Activated CD4-positive, alpha-beta T cell treated with anti-CD3 and anti-CD28 coated beads for 24 hours (primary cell): ENCODE measurements at places on chromosomes 7 and 10.

- no peak for DNase-seq
These were observed 119.0 kb downstream of the CREB5 start for GRCh38 chr7:28531291-28531690.

DNA sequence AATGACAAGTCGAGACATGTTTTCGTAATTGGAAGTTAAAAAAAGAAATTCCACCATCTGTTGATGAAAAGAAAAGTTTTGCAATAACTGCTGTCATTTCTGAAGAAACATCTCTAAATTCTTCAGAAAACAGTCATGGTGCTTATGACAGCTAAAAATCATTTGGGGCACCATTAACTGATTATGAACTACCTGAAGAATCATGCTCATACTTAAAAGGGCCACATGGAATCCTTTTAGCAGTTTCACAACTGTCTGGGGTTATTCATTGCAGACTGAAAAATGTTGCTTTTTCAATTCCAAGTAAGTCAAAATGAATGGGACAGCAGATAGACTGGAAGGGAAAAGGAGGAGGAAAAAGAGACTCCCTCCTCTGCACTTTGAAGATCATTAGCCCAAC lies 134.2 kb downstream of the CHN2 start:
- DNase-seq = no peak

- no peak for DNase-seq
These were observed 184.7 kb downstream of the PLPP4 start for GRCh38 chr10:120641695-120642094.

DNA sequence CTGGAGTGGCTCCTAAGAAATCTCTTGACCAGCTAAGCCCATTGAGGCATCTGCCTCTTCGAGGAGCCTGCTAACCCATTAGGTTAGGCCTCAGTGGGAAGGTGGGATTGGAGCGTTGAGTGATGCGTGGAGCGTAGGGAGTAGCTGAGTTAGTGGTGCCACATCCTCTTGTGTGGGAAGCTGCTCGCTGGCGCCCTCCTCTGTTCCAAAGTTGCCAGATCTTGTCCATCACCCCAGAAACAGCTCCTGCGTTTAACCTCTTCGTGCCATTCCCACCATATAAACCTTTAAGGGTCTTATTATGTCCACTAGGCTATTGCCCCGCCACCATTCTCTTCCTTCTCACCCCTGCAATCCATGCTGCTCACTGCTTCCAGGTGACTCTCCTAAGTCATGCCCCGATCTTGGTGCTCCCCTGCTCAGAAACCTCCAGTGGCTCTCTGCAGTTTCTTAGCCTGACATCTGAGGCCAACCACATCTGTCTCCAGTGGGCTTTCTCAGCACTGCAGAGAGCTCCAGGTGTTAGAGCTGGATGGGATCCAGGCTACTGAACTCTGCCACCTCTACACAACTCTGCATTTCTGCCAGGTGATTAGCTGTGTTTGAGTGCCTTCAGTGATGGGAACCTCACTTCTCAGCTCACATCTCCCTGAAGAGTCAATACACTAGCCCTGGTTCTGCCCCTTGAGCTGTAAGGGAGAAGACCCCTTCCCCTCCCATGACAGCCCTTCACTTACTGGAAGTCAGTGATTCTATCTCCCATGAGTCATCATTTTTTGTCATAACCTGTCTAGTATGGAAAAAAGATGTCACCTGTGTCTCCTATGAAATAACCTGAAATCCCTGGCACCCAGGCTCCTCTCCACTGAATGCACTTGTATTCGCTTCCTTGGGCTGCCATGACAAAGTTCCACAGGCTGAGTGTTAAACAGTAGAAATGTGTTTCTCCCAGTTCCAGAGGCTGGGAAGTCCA lies 65.0 kb upstream of the FGFR2 start:
- no peak for DNase-seq

GRCh38 chr7:10210000-10210399 lies 763.7 kb upstream of the PHF14 start:
- no peak for DNase-seq

DNA sequence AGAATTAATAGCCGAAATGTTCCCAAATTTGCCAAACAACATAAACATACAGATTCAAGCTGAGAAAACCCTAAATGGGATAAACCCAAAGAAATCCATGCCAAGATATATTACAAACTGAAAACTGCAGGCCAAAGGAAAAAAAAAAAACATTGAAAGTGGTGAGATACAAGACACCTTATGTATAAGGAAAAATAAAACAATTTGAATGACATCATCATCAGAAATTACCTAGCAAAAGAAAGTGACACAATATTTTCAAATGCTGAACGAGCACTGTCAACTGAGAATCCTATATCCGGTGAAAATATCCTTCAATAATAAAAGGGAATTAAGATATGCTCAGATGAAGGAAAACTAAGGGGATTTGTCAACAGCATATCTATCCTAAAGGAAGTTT lies 66.5 kb downstream of the PHYHIPL start:
- DNase-seq = no peak

- no peak for DNase-seq
These were observed 256.7 kb downstream of the AGMO start for GRCh38 chr7:15305002-15305600.

- no peak for DNase-seq
These were observed 41.3 kb downstream of the ARID5B start for GRCh38 chr10:61942604-61943461.

GRCh38 chr7:66213637-66214036 lies 8.5 kb downstream of the TPST1 start:
- DNase-seq = no peak
